ENCODE measurements at places on chromosomes 16 and 17. TPM values are rescaled to one million over a fixed set of nuclear protein-coding genes. Genes with fewer than 3 reads are reported as not detected.

DNA sequence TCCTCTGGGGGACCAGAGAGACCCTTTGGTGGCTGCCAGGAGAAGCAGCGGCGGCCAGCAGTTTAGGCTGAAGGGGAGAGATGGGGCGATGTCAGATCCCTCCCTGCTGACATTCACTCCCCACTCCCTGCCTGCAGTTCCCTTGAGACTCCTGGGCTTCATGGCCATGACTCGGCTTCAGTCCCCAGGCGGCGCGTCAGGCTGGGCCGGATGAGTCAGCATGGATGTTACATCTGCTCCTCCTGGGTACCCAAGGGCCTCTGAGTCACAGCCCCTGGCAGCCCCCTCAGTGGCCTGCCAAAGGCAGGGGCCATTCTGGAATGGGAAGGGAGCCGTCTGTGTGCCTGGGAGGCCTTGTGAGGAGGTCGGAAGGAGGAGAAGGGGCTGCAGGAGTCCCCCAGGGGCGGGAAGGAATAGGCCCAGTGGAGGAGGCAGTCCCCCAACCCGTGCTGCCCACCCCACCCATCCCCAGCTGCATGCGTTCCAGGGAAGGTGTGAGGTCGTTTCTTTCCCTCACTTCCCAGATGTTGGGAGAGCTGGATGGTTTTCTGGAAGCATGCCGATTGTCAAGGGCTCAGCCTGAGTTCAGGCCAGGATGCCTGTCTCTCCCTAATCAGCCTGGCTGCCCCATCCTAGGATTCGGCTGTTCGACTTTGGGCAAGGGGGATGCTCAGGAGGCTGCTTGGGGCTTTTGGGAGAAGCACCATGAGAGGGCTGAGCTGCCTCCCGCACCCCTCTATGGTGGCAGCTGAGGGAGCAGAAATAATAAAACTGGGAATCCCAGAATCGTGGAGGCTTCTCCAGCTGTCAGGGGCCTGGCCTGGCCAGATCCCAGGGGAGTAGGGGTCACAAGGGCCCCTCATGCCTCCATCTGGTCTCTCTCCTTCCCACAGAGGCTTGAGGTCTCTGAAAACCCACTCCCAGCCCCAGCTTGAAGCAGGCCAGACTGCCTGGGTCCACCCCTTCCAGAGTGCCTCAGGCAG is 9.7 kb downstream of the RHBDL3 start:
- H3K27ac ChIP-seq, result no peak overlapping the region
- no peak for DNase-seq

Gene ABAT
- 5.7 TPM for total RNA-seq

- no peaks in the 10 kb centered on the region for H3K36me3 ChIP-seq
- no peak overlapping the region for H3K4me3 ChIP-seq
- no peaks in the 10 kb centered on the region for H3K4me1 ChIP-seq
- DNase-seq, result no peak
Observed at GRCh38 chr16:20181416-20181815, 107.7 kb upstream of the GPR139 start.

DNA sequence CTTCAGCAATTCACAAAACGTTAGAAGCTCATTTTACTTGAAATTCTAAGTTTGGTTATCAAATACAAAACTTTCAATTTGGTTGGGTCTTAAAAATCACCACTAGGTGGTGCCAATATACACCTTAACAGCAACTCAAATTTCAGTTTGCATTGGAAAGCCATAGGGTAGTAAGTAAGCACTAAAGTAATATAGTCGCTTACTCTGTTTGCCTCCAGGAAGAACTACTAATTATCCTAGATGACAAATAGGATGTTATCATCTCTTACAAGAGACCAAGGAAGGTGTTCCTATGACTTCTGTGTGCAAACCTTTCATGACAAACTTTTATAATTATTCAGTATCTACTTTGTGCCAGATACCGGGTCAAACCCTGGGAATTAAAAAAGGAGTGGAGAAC is 93.3 kb downstream of the MYO1D start:
- H3K27ac ChIP-seq, result no peak overlapping the region
- no peak overlapping the region for H3K4me3 ChIP-seq
- no peaks in the 10 kb centered on the region for H3K36me3 ChIP-seq
- H3K4me1 ChIP-seq, result no peaks in the 10 kb centered on the region

DNA sequence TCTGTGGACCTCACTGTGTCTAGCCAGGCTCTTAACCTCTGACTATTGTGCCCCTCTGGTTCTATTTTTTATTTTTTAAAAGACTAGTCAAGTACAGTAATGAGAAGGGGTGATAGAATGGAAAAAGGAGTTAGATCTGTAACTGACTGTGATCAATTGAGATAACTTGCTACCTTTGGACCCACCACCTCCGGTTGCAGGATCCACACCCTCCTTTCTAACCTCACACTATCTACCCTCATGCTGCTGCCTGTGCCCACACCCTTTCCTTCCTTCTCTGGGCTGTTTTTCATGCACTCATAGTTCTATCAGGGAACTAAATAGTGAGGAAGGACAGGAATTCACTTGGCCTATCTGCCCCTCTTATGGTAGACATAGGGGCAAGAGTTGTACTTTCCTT is 172.3 kb downstream of the KATNIP start:
- H3K27me3 ChIP-seq, result no peaks in the 10 kb centered on the region
- H3K36me3 ChIP-seq, result no peaks in the 10 kb centered on the region
- peak overlapping the region; percentile 67 for H3K27ac ChIP-seq
- no peak for DNase-seq

DNA sequence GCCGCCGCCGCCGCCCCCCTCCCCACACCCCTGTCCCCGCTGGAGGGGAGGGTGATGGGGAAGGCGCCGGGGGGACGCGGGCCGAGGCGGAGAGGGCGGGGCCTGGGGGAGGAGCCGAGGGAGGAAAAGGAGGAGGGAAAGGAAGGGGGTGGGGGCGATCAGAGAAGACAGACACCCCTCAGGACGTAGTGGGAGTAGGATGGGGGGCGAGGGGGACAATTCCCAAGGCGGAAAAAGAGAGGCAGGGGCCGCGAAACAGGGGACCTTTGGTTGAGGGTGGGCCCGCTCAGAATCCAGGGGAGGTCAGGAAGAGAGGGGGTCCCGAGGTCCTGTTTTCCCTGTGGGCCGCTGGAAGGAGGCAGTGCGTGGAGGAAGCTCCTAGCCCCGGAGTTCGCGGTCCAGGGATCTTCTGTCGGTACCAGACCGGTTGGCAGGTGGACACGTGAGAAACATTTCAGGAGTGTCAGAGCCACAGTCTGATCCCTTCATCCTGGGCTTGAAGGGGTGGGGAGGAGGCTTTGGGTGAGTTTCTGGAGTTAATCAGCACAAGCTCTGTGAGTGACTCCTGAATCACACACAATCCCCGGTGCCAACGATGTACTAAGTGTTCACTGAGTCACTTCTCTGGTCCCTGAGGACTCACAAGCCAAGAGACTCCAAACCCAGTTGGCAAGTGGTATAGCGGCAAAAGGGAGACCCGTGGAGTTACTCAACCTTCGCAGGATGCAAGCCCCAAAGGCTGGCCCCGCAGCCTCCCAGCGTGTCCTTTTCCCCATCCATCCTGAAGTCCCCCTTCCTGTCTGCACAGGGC is at the start of gene XYLT1:
XYLT1 (minus strand) TSS at position 53 of the 811 bp plus-strand sequence. CDS start 164 bp downstream, outside the sequence.
- no peaks in the 10 kb centered on the region for H3K27me3 ChIP-seq
- H3K27ac ChIP-seq, result peak within 1 kb of the TSS; percentile 86
- H3K36me3 ChIP-seq, result no peaks in the 10 kb centered on the region
- peak within 1 kb of the TSS; percentile 88 for H3K4me3 ChIP-seq
- no peaks in the 10 kb centered on the region for H3K4me1 ChIP-seq
- DNase-seq, result peak; percentile 94

DNA sequence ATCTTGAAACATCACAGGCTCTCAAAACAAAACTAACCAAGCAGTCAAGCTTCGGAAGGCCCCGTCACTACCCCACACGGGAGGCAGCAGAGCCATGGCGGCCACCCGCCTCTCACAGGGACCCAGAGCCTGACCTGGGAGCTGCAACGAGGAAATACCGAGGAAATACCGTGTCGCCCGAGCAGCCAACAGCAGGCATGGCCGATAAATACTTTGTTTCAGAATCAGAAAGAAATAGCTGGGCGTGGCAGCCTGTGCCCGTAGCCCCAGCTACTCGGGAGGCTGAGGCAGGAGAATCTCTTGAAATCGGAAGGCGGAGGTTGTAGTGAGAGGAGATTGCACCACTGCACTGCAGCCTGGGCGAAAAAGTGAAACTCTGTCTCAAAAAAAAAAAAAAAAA is 6.9 kb downstream of the LMF1 start:
- no peaks in the 10 kb centered on the region for H3K36me3 ChIP-seq
- H3K27me3 ChIP-seq, result no peaks in the 10 kb centered on the region
- no peaks in the 10 kb centered on the region for H3K4me1 ChIP-seq
- no peak for DNase-seq
- H3K4me3 ChIP-seq, result peak overlapping the region; percentile 42

Gene TMEM100
- total RNA-seq, result 25.0 TPM

- peak overlapping the region; percentile 98 for H3K27ac ChIP-seq
- no peaks in the 10 kb centered on the region for H3K27me3 ChIP-seq
- peak overlapping the region; percentile 71 for H3K4me3 ChIP-seq
- H3K4me1 ChIP-seq, result peaks cover 43% of the 10 kb centered on the region
Observed at GRCh38 chr16:67967183-67967957, 1.1 kb downstream of the SLC12A4 start.

GRCh38 chr17:77499699-77500435 is 359.1 kb downstream of the SEC14L1 start:
- H3K36me3 ChIP-seq, result peaks cover 56% of the 10 kb centered on the region
- peak; percentile 56 for DNase-seq
- no peaks in the 10 kb centered on the region for H3K4me1 ChIP-seq
- H3K4me3 ChIP-seq, result no peak overlapping the region
- H3K27me3 ChIP-seq, result no peaks in the 10 kb centered on the region

DNA sequence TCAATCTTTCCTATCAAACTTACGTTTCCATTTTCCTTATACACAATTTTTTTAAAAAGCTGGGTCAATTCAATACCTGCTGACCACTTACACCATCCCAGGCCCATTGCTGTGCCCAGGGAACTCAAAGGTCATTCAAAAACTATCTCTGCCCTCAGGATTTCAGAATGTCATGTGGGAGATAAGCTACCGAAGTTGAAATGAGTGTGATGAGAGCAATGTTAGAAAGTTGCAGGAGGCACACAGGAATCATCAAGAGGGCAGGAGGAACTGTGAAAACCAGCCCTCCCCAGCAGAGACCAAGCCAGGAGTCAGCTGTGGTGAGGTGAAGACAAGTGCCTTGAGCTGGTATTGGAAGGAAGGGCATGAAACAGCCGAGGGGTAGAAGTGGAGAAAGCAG is 195.9 kb downstream of the HS3ST3A1 start:
- H3K27me3 ChIP-seq, result no peaks in the 10 kb centered on the region
- no peaks in the 10 kb centered on the region for H3K4me1 ChIP-seq
- no peak overlapping the region for H3K27ac ChIP-seq
- no peak for DNase-seq
- H3K4me3 ChIP-seq, result no peak overlapping the region

Gene HOXB8
- not detected for total RNA-seq

DNA sequence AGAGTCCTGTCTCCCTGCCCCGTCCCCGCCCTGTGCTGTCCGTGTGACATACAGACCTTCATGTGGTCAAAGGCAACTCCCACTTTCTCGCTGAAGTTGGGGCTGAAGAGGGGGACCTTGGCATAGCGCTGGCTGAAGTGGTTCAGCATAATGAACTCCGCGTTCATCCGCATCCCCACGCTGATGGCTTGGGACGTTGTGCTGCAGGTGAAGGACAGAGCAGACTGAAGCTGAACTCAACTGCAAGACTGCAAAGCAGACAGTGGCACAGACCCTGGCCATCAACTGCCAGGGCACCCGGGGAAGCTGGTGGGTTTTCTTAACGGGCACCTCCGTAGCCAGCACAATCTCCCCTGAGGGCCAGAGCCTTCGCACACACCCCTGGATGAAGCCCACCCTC is 24.2 kb downstream of the ELAC2 start:
- DNase-seq, result peak; percentile 46
- H3K4me1 ChIP-seq, result no peaks in the 10 kb centered on the region
- peaks cover 88% of the 10 kb centered on the region for H3K36me3 ChIP-seq
- H3K4me3 ChIP-seq, result no peak overlapping the region
- H3K27me3 ChIP-seq, result no peaks in the 10 kb centered on the region

DNA sequence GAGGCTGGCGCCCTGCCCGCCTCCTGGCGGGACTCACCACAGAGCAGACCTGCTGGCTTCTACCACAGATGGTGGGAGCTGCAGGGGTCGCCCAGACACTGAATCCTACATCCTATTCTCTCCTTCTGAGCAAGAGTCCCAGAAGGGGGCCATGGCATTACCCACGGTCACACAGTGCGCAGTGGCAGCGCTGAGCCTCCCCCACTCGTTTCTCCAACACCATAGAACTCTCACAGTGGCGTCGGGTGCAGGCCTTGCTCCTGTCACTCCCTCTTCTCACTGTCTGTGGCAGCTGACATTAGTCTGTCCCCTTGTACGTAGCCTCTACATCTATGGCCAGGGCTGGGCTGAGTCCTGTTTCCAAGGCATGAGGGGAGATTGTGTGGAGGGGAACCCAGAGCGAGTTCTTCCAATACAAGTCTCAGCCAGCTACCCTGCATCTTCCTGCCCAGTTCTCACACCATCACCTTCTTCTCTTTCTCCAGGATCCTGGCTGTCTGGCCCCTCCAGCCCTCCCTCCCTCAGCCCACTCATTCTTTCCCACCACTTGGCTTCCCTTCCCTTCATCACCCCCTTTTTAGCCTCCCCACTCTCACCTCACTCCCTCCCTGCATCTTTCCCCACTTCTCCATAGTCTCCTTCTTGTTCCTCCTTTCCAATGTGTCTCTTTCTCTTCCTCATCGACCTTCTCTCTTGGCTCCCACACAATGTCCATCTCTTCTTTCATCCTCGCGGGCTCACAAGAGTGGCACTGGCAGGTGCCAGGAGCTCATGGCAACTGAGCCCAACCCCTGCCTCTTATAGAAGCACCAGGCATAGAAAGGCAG is 5.9 kb downstream of the UBTF start:
- DNase-seq, result no peak
- no peaks in the 10 kb centered on the region for H3K27me3 ChIP-seq
- peaks cover 38% of the 10 kb centered on the region for H3K4me1 ChIP-seq
- H3K36me3 ChIP-seq, result peaks cover 27% of the 10 kb centered on the region

GRCh38 chr16:23679274-23679985 is 741 bp downstream of the PLK1 start:
- H3K4me1 ChIP-seq, result peaks cover 16% of the 10 kb centered on the region
- no peaks in the 10 kb centered on the region for H3K36me3 ChIP-seq

Gene BEAN1
- total RNA-seq, result 0.41 TPM

GRCh38 chr17:56350592-56350991 is 197.3 kb downstream of the ANKFN1 start:
- no peak overlapping the region for H3K27ac ChIP-seq
- DNase-seq, result no peak
- no peaks in the 10 kb centered on the region for H3K36me3 ChIP-seq
- no peaks in the 10 kb centered on the region for H3K4me1 ChIP-seq
- H3K27me3 ChIP-seq, result no peaks in the 10 kb centered on the region

Gene HS3ST3A1
- total RNA-seq, result 3.7 TPM

Gene C17orf67
- 1.8 TPM for total RNA-seq

GRCh38 chr17:59840329-59841090 is 52.2 kb downstream of the TUBD1 start:
- H3K4me1 ChIP-seq, result peaks cover 42% of the 10 kb centered on the region
- peaks cover 19% of the 10 kb centered on the region for H3K36me3 ChIP-seq
- H3K27me3 ChIP-seq, result no peaks in the 10 kb centered on the region
- H3K27ac ChIP-seq, result peak overlapping the region; percentile 94

GRCh38 chr17:14312522-14312921 is 11.6 kb downstream of the HS3ST3B1 start:
- H3K27me3 ChIP-seq, result no peaks in the 10 kb centered on the region
- no peak overlapping the region for H3K27ac ChIP-seq
- H3K36me3 ChIP-seq, result no peaks in the 10 kb centered on the region
- DNase-seq, result no peak
- H3K4me3 ChIP-seq, result no peak overlapping the region

Gene IL34
- 5.4 TPM for total RNA-seq

Gene KCNJ18
- total RNA-seq, result not detected

Gene PRSS21
- total RNA-seq, result not detected

All from sigmoid colon (tissue), 7 donors.